ENCODE measurements at places on chromosomes 12 and 14.
A peak's percentile ranks its signal among the peaks of the same experiment; 100 is the strongest.

DNA sequence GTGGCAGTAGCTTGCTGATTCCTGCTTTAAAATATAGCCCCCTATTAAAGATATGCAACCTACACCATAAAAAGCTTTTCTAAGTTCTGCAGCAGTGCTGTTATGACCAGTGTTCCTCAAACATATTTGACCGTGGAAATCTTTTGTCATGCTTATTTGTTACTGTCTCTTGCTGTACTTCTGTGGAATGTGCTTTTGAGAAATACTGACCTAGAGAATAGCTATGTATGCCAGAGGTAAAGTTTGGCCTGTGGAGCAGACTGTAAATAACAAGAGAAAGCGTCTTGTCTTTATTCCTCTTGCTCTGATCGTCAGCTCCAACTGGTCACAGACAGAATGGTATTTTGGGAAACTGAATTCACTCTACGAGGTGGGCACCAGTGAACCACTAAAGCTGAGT lies 239.0 kb downstream of the FBXL14 start:
- no peak for DNase-seq

DNA sequence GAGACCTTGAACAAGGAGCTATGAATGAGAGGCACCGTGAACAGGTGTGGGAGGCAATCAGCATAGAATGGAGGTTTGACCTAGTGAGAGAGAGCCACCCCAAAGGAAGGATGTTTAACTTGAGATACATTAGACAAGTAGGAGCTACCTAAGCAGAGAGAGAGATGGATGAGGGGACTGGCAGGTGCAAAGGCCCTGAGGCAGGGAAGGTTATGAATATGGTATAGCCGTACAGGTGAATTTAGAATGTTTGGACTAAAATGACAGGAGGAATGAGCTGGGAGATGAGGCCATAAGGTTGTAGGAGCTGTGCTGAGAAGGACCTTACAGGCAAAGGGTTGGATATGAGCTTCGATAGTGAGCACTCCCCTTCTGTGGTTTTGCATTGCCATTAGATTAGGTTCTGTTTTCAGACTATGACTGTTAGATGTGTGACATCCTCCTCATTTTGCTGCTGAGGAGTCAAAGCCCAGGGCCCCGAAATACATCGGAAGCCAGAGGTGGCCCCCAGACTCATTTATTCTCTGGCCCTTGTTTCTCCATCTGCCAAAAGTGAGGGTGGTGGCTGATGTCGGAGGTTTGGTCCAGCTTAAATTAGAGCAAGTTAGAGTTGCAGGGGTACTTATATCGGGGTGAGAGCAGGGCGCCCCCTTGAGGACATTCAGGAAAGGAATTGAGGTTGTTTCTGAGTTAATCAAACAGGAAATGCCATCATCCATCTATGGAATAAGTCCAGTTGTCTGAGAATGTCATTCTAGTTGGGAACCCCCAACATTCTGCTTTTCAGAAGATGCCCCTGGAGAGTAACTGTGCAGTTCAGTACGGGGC lies 29.4 kb downstream of the SLC24A4 start:
- DNase-seq, result no peak

- no peak for DNase-seq
These were observed 258.6 kb upstream of the FOXN3 start for GRCh38 chr14:89675590-89675989.

DNA sequence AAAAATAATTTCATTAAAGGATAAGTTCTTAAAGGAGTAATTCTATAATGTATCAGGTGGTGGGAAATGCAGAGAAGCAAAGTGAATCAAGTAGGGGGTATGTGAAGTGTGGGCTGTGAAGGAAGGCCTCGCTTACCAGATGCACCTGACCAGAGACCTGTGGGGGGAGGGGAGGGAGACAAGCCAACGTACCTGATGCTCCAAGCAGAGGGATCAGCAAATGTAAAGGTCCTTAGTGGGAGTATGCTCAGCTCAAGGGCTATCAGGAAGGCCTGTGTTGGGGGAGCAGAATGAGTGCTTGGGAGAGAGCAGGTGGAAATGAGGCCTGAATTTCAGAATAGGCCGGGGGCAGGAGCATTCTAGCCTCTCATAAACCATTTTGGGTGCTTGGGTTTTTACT lies 57.1 kb downstream of the ANO4 start:
- no peak for DNase-seq

GRCh38 chr12:114692186-114693058 lies 8.4 kb upstream of the TBX3 start:
- no peak for DNase-seq

DNA sequence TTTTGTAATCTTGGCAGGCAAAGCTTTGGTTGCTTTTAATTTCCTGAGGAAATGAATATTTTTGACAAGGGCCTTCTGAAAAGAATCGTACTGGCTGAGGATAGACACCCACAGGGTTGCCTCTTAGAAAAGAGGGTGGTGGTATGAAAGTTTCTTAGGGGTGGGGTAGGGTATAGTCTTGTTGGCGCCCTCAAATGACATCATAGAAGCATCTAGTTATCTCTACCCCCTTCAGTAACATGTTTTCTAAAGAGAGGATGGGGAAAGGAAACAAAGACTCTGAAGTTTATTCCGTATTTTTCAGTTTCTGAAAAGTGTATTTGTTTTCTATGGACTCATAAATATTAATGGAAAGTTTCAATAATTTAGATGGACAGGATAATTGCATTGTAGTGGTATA lies 13.7 kb downstream of the PRKCH start:
- DNase-seq, result no peak

DNA sequence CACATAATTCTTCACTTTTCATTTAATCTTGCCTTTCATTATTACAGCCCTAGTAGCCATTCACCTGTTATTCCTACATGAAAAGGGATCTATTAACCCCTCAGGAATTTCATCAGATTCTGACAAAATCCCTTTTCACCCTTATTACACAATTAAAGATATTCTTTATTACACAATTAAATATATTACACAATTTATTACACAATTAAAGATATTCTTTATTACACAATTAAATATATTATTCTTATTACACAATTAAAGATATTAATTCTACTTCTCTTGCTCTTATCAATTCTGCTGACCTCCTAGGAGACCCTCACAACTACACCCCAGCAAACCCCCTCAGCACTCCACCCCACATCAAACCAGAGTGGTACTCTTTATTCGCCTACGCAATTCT lies 77.1 kb downstream of the SINHCAF start:
- DNase-seq, result no peak

- no peak for DNase-seq
These were observed 26.8 kb downstream of the NAA30 start for GRCh38 chr14:57417228-57417627.

DNA sequence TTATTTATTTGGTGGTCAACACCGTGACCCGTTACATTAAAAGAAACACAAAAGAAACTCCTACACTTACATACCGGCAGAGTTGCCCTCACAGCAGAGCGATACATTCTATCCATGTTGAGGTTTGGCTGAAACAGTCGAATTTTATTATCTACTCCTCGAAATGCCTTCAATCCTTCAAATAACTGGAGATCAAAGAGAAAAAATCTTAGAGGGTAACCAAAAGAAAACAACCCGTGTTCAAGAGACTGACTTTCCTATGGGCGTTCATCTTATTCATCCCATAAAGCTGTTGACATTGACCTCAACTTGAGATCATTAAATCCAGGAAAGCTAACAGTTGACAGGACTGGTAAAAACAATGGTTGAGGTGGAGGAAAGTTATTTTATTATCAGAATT lies 67.7 kb downstream of the BCAT1 start:
- no peak for DNase-seq

GRCh38 chr12:59595883-59596540 lies at the start of gene SLC16A7:
Gene SLC16A7, plus strand, starts transcription at chr12:59596029. Its CDS starts 108,773 bp downstream, at chr12:59704802.
- DNase-seq, result peak; percentile 76

DNA sequence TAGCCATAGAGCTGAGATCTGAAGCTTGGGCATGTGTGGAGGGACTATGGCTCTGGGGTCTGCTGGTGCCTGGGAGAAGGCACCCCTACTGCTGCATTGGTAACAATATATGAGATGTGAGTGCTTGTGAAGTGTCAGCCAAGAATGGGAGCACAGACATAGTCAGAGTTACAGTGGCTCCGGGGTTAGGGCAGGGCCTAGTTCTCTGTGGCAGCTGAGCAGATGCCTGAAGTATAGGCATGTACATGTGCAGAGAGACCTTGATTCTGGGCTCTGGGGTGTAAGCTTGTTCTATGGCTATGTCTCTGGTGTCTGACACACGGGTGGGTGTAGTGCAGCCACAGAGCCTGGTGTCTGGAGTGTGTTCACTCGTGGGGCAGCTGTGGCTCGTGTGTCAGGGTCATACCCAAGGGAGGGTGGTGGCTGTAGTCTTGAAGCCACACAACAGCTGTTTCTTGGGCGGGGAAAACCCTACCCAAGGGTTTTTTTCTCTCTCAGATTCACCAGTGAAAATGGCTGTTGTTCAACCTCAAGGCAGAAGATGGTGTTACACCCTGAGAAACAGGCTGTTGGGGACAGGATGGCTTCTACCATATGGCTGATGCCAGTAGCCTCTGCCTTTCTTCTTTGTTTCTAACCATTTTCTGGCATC lies 11.9 kb upstream of the TCL1A start:
- DNase-seq, result no peak

GRCh38 chr14:53368066-53368465 lies 214.9 kb upstream of the DDHD1 start:
- no peak for DNase-seq

DNA sequence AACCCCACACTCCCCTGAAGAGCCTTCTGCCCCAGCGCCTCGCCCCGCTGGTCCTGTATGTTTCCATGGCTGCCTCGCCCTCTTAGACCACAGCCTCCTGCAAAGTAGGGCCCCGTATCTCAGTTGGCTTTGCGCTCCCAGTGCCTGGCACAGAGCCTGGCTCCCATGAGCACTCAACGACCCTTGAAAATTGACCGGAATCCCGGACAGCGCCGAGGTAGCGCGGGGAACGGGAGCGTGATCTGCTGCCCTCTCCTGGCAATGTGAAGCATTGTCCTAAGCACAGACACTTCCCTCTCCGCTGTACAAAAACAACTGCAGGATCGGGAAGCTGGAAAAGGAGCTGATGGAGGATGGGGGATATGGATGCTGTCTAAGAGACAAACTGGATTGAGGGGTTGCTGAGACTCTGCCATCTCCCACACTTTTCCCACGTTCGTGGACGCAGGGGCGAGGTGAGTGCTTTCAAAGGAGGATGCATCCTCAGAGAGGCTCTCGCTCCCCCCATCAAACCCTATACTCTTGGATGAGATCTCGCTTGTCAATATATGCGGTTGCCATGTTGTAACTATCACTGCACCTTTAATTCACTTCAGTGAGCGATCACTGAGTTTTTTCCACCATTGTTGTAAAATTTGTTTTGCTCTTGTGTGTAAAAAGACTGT lies 10.7 kb upstream of the FKBP4 start:
- peak; percentile 9 for DNase-seq

DNA sequence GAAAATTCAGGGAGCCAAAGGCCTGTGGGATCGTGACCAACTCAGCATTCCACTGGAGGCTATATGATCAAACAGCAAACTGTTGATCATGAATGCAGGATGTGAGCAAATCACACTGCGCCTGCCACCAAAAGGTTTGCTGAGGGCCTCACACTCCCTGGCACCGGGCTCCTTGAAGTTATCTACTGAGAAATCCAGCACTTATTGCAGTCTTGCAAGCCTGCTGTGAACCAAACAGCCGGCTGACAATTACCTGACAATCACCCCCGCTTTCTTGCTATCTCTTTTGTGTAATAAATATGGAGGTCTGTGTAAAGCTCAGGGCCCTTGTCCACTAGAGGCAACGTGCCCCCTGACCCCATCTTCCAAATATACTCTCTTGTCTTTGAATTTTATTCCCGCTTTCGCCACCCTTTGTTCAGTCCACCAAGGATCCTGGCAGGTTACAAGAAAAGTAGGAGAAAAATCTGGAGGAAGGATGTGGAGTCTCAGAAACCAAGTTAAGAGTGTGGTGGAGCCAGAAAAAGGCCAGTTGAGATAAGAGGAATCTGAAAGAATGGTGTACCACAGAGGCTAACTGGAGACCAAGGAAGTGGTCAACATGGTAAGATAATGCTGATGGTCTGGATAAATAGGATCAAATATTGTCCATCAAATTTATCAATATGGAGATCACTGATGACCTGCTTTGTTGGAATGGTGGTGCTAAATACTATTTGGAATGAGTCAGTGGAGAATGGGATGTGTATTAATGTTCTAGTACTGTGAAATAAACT lies 229.2 kb downstream of the ALX1 start:
- DNase-seq, result no peak

GRCh38 chr12:109773384-109774011 lies 59.7 kb downstream of the TRPV4 start:
- DNase-seq, result no peak

Data from effector memory CD4-positive, alpha-beta T cell (primary cell).